ENCODE measurements at places on chromosomes 1 and 21. TPM values are rescaled to one million over a fixed set of nuclear protein-coding genes. Genes with fewer than 3 reads are reported as not detected.

Gene LEMD1
- total RNA-seq = not detected

Gene CHIA
- not detected for total RNA-seq

- no peak for DNase-seq
- H3K27ac ChIP-seq = no peak overlapping the region
- H3K4me3 ChIP-seq = no peak overlapping the region
- H3K36me3 ChIP-seq = no peaks in the 10 kb centered on the region
These were observed 117.0 kb upstream of the GALNT2 start for GRCh38 chr1:229950020-229950419.

GRCh38 chr1:89298461-89298860, 25.8 kb upstream of the GBP5 start:
- H3K27me3 ChIP-seq = no peaks in the 10 kb centered on the region
- peak; percentile 8 for DNase-seq
- no peak overlapping the region for H3K27ac ChIP-seq
- no peaks in the 10 kb centered on the region for H3K36me3 ChIP-seq
- H3K4me1 ChIP-seq = no peaks in the 10 kb centered on the region
- H3K4me3 ChIP-seq = no peak overlapping the region

- H3K4me3 ChIP-seq = no peak overlapping the region
- no peaks in the 10 kb centered on the region for H3K27me3 ChIP-seq
- peak; percentile 72 for DNase-seq
- peaks cover 18% of the 10 kb centered on the region for H3K4me1 ChIP-seq
These were observed 12.7 kb downstream of the AKIRIN1 start for GRCh38 chr1:39003794-39004193.

Gene MOV10
- 16.5 TPM for total RNA-seq

Gene ARHGEF19
- total RNA-seq = 12.1 TPM

GRCh38 chr1:168974611-168975010, 131.9 kb upstream of the ATP1B1 start:
- no peaks in the 10 kb centered on the region for H3K36me3 ChIP-seq
- no peak for DNase-seq
- H3K27me3 ChIP-seq = no peaks in the 10 kb centered on the region
- H3K4me3 ChIP-seq = no peak overlapping the region

Gene PRRX1
- 179 TPM for total RNA-seq

- peaks cover 6% of the 10 kb centered on the region for H3K4me1 ChIP-seq
- no peaks in the 10 kb centered on the region for H3K27me3 ChIP-seq
- H3K36me3 ChIP-seq = no peaks in the 10 kb centered on the region
- peak overlapping the region; percentile 70 for H3K4me3 ChIP-seq
These were observed 2.6 kb upstream of the CC2D1B start for GRCh38 chr1:52368383-52369172.

- H3K27me3 ChIP-seq = no peaks in the 10 kb centered on the region
- H3K36me3 ChIP-seq = no peaks in the 10 kb centered on the region
- no peak overlapping the region for H3K4me3 ChIP-seq
- no peak overlapping the region for H3K27ac ChIP-seq
These were observed 4.2 kb downstream of the CYP4B1 start for GRCh38 chr1:46802901-46803574.

DNA sequence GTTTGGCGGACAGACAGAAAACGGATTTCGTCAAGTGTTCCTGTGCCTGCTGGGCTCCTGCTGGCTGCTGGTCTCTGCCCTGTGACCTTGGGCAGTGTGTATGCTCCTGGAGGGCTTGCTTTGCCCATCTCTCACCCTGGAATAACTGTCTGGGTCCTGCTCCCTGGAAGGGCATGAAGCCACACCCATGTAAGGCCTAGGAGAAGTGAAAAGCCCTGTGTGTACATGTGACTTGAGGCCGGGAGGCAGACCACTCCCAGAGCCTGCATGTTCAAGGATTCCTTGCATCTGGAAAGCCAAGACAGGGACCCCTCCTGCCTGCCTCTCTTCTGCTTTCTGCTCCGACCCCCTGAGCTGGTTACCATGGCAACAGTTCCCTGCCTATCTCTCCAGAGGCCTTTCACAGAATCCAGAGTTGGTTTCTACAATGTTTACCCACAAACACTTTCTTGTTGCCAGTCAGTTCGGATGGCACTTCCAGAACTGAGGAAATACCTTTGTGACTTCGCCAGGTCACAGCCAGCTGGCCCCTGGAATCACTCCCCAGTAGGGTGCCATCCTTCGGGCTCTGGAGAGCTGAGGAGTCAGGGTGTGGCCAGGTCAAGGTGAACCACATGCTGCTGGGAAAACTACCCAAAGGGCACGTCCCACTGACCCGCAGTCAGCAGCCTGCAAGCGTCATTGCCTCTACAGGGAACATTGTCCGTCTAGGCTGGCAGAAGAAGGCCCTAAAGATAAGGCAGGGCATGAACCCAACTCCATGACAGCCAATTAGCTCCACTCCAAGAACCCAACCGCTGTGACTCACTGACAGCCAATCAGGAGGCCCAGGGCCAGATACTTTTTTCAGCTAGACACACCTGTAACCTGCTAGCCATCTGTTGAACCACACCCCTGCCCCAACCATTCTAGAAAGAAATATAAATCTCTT, 14.7 kb upstream of the GPR37L1 start:
- DNase-seq = no peak
- peaks cover 16% of the 10 kb centered on the region for H3K4me1 ChIP-seq
- no peaks in the 10 kb centered on the region for H3K36me3 ChIP-seq
- H3K4me3 ChIP-seq = no peak overlapping the region

Gene PALMD
- not detected for total RNA-seq

Gene FBXO2
- total RNA-seq = 1.1 TPM

DNA sequence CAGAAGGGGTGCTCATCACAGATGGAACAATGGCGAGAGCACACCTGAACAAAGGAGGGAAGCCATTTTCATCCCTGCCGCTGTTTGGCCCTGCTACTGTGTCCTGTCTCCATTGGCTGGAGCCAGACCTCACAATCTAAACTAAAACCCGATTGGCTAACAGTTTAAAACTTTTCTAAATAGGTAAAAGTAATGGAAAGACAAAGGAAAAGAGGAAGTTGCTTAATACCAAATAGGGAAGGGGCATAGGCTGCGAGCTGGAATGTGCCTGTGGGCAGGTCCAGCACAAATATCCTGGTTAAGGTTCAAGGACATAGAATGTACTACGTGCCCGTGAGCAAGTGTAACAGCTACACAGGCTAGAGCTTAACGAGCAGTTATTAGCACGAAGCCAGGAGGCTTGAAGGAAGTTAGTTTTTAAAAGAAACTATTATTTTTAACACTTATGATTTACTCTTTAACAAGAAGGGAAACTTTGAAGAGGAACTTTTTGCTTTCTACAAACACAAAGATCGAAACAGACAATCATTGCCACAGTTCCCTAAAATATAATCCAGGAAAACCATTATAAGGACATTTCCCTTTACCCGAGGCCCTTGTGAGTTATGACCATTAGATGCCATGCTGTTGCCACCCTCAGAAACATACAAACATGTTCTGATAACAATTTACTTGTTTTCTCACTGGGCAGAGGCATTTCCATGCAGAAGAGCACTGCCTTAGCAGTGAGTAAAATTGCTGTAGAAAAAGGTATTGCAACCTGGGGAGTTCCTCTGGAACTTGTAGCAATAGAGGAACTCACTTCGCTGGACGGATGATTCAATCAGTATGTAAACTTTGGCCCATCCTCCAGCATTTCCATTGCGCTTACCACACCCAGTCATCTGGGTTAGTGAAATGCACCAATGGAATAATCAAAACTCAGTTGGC, 4.8 kb upstream of the PTTG1IP start:
- peaks cover 32% of the 10 kb centered on the region for H3K4me1 ChIP-seq
- H3K27me3 ChIP-seq = no peaks in the 10 kb centered on the region
- no peak overlapping the region for H3K4me3 ChIP-seq
- no peaks in the 10 kb centered on the region for H3K36me3 ChIP-seq
- DNase-seq = peak; percentile 39

DNA sequence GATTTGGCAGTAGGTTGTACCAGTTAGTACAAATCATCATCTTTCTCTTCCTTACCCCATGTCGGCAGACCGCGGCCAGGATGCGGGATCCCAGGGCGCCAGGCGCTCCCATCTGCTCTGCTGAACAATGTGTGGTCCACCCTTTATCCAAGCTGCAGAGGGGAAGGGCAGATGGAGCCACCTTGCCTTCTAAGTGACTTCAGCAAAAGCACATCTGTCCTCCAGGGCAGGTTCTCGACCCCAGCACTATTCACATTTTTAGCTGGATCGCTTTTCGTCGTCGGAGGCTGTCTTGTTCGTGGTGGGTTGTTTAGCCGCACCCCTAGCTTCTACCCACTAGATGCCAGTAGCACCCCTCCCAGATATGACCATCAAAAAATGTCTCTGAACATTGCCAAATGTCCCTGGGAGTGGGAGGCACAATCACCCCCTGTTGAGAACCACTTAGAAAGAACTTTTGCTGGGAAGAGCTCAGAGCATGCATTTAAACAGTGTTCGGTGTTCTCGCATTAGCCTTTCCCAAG, 58.1 kb upstream of the SIM2 start:
- no peak overlapping the region for H3K4me3 ChIP-seq
- no peaks in the 10 kb centered on the region for H3K4me1 ChIP-seq
- H3K36me3 ChIP-seq = no peaks in the 10 kb centered on the region
- no peak for DNase-seq

Gene ARTN
- 0.11 TPM for total RNA-seq

DNA sequence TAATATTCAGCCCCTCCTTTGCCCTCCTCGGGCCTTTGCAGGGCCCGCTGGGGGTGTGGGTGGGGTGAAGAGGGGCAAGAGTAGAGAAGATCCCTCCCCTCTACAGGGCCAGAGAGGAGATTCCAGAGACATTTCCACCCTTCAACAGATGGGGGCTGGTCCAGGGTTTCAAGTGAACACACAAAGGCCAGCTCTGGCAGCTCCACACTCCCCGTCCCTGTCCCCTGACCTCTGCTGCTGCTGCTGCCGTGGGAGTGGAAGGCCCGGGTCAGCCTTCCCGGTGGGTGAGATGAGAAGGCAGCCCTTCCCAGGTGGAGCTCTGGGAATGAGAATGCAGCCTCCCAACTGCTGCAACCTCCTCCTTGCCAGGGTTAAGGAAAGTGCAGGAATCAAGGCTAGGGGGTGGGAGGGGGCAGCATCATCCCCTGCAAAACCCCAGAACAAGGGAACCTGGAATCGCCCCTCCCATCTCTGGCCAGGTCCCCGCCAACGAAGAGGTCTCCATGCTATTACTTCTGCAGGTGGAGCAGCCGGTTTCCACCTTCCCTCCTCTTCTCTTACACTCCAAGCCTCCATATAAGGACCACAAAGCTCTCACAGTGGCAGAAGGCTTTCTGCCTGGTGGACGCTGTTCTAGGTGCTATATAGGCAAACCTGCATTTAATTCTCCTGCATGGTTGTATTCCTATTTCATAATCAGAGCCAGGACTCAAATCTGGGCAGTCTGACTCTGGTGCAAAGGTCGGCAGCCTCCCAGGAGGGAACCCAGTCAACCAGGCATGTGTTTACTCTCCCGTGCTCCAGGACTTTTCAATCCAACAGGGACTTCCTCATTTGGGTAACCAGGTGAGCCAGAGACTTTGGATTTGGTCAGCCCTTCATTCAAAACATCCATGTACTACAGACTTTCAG, 22.9 kb upstream of the ARHGEF10L start:
- H3K27me3 ChIP-seq = no peaks in the 10 kb centered on the region
- no peak overlapping the region for H3K27ac ChIP-seq
- no peak overlapping the region for H3K4me3 ChIP-seq

DNA sequence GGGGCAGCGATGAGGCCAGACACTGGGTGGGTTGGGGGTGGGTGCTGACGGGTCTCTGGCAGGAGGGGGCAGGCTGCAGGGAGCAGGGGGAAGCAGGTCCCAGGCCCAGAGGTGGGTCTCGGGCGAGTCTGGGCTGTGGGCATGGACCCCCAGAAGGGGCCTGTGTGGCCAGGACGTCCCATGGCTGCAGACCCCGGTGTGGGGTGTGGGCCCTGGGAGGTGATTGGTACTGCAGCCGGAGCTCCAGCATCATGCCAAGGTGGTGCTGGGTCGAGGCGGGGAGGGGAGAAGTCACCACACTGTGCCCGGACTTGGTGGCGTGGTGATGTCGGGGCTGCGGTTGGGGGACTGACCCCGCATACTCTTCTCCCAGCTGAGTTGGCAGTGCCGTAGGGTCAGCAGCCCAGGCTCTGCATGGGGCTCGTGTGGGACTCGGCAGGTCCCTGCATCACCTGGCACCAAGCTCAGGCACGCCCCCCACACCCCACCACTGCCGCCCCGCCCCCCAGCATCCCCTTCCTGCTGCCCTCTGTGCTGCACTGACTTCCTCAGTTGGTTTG, 31.2 kb downstream of the PRKCZ start:
- no peaks in the 10 kb centered on the region for H3K27me3 ChIP-seq
- no peak for DNase-seq
- no peak overlapping the region for H3K4me3 ChIP-seq
- no peaks in the 10 kb centered on the region for H3K36me3 ChIP-seq
- no peaks in the 10 kb centered on the region for H3K4me1 ChIP-seq

DNA sequence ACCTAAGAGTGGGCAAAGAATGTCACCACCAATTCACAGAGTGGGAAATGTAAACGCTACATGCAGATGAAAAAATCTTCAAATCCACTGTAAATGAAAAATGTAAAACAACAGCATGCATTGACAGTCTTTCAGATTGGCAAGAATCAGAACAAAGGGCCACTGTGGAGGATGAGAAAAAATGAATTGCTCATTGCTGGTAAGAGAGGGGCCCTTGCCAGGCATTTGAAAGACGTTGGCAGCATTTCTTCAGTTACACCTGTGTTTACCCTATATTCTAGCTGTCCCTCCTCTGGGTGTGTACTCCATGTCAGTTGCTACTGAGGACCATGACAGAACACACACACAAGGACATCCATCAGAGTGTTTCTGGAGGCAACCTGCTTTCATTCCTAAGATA, 25.8 kb upstream of the AADACL3 start:
- no peaks in the 10 kb centered on the region for H3K4me1 ChIP-seq
- H3K27ac ChIP-seq = no peak overlapping the region
- no peak overlapping the region for H3K4me3 ChIP-seq
- no peak for DNase-seq
- no peaks in the 10 kb centered on the region for H3K36me3 ChIP-seq

DNA sequence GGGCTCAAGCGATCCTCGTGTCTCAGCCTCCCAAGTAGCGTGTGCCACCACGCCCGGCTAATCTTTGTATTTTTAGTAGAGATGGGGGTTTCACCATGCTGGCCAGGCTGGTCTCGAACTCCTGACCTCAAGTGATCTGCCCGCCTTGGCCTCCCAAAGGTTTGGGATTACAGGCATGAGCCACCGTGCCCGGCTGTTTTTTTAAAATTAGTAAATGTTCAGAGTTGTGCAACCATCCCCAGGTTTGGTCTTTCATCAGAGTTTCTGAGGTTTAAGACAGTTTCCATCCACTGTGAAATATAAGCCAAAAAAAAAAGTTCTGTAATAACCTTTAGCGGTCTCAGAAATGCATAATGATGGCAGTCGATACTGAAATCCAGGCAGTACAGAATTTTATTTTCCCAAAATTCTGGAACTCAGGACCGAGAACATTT, 550 bp upstream of the SYT11 start:
- peak overlapping the region; percentile 75 for H3K4me3 ChIP-seq
- H3K36me3 ChIP-seq = peaks cover 6% of the 10 kb centered on the region
- peak overlapping the region; percentile 90 for H3K27ac ChIP-seq

Gene TTC34
- 0.22 TPM for total RNA-seq

Gene CRABP2
- total RNA-seq = 38.8 TPM

Gene GSTM3
- 28.7 TPM for total RNA-seq

Gene MMEL1
- total RNA-seq = not detected

Gene LYPD8
- not detected for total RNA-seq

- H3K27me3 ChIP-seq = no peaks in the 10 kb centered on the region
- H3K27ac ChIP-seq = peak overlapping the region; percentile 80
- peak; percentile 95 for DNase-seq
- peaks cover 41% of the 10 kb centered on the region for H3K4me1 ChIP-seq
- no peaks in the 10 kb centered on the region for H3K36me3 ChIP-seq
These were observed 8.0 kb upstream of the NAV1 start for GRCh38 chr1:201530741-201531531.
